Left ventricle myocardium inferior (tissue), 1 donor: ENCODE measurements at places on chromosomes 1 and 21. TPM values are rescaled to one million over a fixed set of nuclear protein-coding genes. Genes with fewer than 3 reads are reported as not detected.
A peak's percentile ranks its signal among the peaks of the same experiment; 100 is the strongest.

Gene DPM3
- 54.5 TPM for total RNA-seq

Gene SLC6A17
- total RNA-seq: not detected

DNA sequence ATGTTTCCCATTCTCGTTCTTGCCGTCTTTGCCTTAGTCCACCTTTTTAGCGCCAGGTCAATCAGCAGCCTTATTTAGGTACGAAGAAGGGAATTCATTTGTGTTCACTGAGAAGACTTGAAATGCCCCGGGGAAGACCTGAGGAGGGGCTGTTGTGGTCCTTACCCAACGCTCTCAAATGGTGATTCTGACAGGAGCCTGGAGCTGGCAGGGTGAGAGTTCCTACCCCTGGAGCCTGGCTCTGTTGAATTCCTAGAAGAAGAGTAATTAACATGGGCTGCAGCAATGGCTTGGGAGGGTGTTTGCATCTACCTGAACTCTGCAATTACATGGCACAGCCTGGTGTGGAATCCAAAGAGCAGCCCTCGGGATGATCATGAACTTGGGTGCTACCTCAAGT lies 76.9 kb upstream of the DSCAM start:
- H3K4me3 ChIP-seq: no peak overlapping the region
- H3K27me3 ChIP-seq: no peaks in the 10 kb centered on the region
- no peaks in the 10 kb centered on the region for H3K4me1 ChIP-seq
- no peaks in the 10 kb centered on the region for H3K36me3 ChIP-seq
- DNase-seq: no peak
- H3K27ac ChIP-seq: no peak overlapping the region

- H3K36me3 ChIP-seq: no peaks in the 10 kb centered on the region
- peak overlapping the region; percentile 17 for H3K27ac ChIP-seq
- no peak for DNase-seq
- no peak overlapping the region for H3K4me3 ChIP-seq
Measured at GRCh38 chr1:154611150-154611862, 3.3 kb upstream of the ADAR start.

DNA sequence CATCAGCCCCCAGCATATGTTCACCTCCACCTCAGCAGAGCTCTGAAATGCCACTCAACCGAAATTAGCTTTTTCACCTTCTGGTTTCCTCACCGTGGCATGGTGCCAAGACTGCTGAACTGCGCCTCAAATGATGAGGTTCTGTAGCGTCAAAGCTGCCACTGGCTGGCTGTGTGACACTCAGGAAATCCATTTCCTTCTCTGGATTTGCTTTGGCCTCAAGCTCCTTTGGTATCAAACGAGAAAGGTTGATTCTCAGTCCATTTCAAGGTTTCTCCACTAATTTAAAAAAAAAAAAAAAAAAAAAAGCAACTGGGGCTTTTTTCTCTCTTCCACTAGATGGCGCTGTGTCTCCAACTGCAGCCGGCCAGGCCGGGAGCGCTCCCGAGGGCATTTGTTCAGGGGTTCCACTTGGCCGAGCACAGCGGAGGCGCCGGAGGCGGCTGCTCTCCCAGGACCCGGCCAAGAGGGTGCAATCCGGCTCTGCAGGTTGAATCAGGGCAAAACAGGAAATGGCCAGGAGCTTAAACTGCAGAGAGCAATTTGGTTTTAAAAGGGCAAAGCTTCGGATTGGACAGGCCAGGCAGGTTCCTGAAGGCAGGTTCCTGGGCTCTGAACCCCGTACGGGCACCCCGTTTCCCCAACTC lies 26.5 kb upstream of the PLA2G2C start:
- peak; percentile 48 for DNase-seq
- H3K4me3 ChIP-seq: peak overlapping the region; percentile 33
- peaks cover 75% of the 10 kb centered on the region for H3K27me3 ChIP-seq
- no peaks in the 10 kb centered on the region for H3K36me3 ChIP-seq
- H3K27ac ChIP-seq: no peak overlapping the region
- peaks cover 11% of the 10 kb centered on the region for H3K4me1 ChIP-seq

- H3K27me3 ChIP-seq: no peaks in the 10 kb centered on the region
- peaks cover 42% of the 10 kb centered on the region for H3K36me3 ChIP-seq
Measured at GRCh38 chr21:45175326-45176095, 101.1 kb downstream of the ADARB1 start.

Gene RCAN3
- total RNA-seq: 4.9 TPM

DNA sequence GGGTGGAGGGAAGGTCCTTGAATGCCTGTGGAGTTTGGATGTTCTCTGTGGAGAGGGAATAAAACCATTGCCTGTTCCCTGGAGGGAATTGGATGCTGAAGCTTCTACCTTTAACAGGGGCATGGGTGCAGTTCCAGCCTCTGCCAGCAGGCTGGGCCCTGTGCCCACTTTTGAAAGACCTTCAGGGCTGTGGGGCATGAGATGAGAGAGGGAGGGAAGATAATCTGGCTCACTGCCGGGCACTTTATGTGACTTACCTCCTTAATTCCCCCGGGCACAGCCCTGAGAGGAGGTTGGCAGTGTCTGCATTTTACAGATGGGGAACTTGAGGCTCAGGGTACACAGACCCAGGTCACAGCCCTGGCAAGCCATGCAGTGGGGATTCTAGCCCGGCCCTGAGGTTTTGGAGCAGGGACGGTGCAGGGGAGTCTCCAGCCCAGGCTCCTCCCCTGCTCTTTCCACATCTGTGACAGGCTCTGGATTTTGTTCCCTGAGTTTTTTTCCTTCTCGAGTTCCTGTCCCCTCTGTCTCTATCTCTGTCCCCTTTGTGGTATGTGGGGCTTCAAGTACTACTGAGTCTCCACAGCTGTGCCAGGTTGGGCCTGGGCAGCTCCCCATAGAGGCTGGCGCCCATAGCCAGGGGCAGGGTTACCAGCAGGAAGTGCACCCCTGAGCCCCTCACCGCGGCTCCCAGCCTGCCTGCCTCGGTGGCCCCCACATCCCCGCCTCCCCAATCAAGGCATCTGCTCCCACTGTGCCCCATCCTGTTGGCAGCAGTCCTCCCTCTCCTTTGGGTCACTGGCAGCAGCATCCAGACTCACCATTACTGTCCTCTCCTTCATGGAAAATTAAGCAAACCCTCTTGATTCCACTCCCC lies 14.0 kb upstream of the THEMIS2 start:
- H3K4me1 ChIP-seq: peaks cover 15% of the 10 kb centered on the region
- H3K27ac ChIP-seq: no peak overlapping the region
- peak; percentile 82 for DNase-seq
- H3K27me3 ChIP-seq: no peaks in the 10 kb centered on the region
- H3K4me3 ChIP-seq: no peak overlapping the region
- no peaks in the 10 kb centered on the region for H3K36me3 ChIP-seq

GRCh38 chr1:209414803-209415329 lies 168.6 kb upstream of the CAMK1G start:
- H3K27ac ChIP-seq: no peak overlapping the region
- H3K36me3 ChIP-seq: no peaks in the 10 kb centered on the region
- H3K4me1 ChIP-seq: peaks cover 16% of the 10 kb centered on the region
- H3K27me3 ChIP-seq: peaks cover 30% of the 10 kb centered on the region

- DNase-seq: no peak
- H3K36me3 ChIP-seq: no peaks in the 10 kb centered on the region
- H3K4me1 ChIP-seq: peaks cover 18% of the 10 kb centered on the region
- no peak overlapping the region for H3K27ac ChIP-seq
- no peaks in the 10 kb centered on the region for H3K27me3 ChIP-seq
- no peak overlapping the region for H3K4me3 ChIP-seq
Measured at GRCh38 chr1:45365051-45365450, 24.8 kb upstream of the MUTYH start.

Gene KRTAP26-1
- not detected for total RNA-seq

GRCh38 chr1:113390871-113391648 lies 745 bp downstream of the MAGI3 start:
- H3K4me3 ChIP-seq: peak overlapping the region; percentile 86
- no peaks in the 10 kb centered on the region for H3K27me3 ChIP-seq
- peak; percentile 48 for DNase-seq
- H3K4me1 ChIP-seq: peaks cover 51% of the 10 kb centered on the region
- peak overlapping the region; percentile 91 for H3K27ac ChIP-seq

Gene BSND
- not detected for total RNA-seq

DNA sequence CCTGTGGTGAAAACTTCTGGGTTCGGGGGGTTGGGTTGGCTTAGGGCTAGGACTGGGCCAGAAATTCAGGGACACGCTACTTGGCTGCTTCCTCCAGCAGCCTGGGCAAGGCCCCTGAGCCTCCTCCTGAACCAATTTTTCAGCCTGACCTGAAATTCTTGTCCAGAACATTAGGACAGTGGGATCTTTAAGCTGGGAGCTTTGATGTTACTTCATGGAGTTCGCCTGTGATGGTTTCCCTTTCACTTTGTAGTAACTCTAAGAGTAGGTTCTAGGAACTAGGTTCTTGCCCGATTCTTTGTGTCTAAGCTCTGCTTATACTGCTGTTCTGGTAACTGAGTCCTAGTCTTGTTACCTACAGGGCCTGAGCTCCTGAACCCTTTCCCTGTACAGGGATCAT lies 75.3 kb downstream of the S1PR1 start:
- peaks cover 11% of the 10 kb centered on the region for H3K4me1 ChIP-seq
- DNase-seq: no peak
- no peak overlapping the region for H3K27ac ChIP-seq

Gene AKNAD1
- total RNA-seq: not detected

DNA sequence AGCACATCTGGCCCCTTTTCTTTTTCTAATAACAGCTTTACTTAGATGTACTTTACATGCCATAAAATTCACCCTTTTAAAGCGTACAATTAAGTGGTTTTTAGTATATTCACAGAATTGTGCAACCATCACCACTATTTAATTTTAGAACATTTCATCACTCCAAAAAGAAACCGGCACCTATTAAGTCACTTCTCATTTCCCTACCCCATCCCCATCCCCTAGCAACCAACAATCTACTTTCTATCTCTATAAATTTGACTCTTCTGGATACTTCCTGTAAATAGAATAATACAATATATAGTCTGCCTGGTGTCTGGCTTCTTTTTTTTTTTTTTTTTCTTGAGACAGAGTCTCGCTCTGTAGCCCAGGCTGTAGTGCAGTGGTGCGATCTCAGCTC lies 59.5 kb upstream of the ENAH start:
- no peak overlapping the region for H3K27ac ChIP-seq
- no peaks in the 10 kb centered on the region for H3K4me1 ChIP-seq
- no peak overlapping the region for H3K4me3 ChIP-seq
- no peaks in the 10 kb centered on the region for H3K27me3 ChIP-seq
- no peak for DNase-seq

Gene DMRTA2
- not detected for total RNA-seq

- H3K4me3 ChIP-seq: peak overlapping the region; percentile 3
- peak overlapping the region; percentile 95 for H3K27ac ChIP-seq
- H3K36me3 ChIP-seq: peaks cover 82% of the 10 kb centered on the region
- peaks cover 100% of the 10 kb centered on the region for H3K4me1 ChIP-seq
Measured at GRCh38 chr1:99673315-99673714, 27.4 kb downstream of the PALMD start.

Gene FALEC
- total RNA-seq: 0.44 TPM

Gene SH2D1B
- total RNA-seq: 0.11 TPM

Gene LIN28A
- total RNA-seq: not detected

DNA sequence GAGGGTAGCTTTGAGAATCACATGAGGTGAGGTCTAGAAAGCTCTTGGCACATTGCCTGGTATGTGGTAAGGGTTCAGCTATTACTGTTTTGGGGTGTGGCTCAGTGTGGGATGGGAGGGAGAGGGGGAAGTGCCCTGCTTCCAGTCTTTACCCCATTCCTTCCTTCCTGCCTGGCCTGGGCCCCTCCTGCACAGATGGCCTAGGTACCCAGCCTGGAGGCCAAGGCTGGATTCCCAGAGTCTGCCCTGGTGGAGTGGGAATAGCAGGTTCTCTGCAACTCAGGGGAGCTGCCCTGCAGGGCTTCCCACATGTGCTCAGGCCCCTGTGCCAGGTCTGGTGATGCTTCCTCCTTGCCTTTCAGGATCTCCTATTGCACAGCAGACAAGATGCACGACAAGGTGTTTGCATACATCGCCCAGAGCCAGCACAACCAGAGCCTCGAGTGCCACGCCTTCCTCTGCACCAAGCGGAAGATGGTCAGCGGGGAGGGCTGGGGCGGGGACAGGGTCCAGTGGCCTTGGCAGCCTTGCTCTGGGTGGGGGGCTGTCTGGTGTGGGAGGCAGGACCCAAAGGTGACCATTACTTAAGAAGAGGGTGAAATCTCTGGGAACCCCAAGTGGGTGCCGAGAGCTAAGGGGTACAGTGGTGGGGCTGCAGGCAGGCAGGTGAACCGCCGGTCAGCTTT lies 13.5 kb downstream of the LDLRAP1 start:
- H3K27ac ChIP-seq: no peak overlapping the region
- H3K4me3 ChIP-seq: no peak overlapping the region
- DNase-seq: no peak

Gene CHODL
- total RNA-seq: 0.25 TPM

GRCh38 chr1:65538664-65539063 lies 118.2 kb downstream of the LEPR start:
- no peak overlapping the region for H3K4me3 ChIP-seq
- H3K27me3 ChIP-seq: no peaks in the 10 kb centered on the region
- no peak for DNase-seq
- peaks cover 13% of the 10 kb centered on the region for H3K4me1 ChIP-seq
- H3K36me3 ChIP-seq: no peaks in the 10 kb centered on the region

GRCh38 chr1:207028884-207029650 lies 3.5 kb downstream of the C1orf116 start:
- H3K27ac ChIP-seq: no peak overlapping the region
- no peak for DNase-seq
- H3K4me1 ChIP-seq: peaks cover 56% of the 10 kb centered on the region
- peaks cover 5% of the 10 kb centered on the region for H3K27me3 ChIP-seq

Gene SLAMF1
- not detected for total RNA-seq

Gene SLFNL1
- total RNA-seq: 0.16 TPM

DNA sequence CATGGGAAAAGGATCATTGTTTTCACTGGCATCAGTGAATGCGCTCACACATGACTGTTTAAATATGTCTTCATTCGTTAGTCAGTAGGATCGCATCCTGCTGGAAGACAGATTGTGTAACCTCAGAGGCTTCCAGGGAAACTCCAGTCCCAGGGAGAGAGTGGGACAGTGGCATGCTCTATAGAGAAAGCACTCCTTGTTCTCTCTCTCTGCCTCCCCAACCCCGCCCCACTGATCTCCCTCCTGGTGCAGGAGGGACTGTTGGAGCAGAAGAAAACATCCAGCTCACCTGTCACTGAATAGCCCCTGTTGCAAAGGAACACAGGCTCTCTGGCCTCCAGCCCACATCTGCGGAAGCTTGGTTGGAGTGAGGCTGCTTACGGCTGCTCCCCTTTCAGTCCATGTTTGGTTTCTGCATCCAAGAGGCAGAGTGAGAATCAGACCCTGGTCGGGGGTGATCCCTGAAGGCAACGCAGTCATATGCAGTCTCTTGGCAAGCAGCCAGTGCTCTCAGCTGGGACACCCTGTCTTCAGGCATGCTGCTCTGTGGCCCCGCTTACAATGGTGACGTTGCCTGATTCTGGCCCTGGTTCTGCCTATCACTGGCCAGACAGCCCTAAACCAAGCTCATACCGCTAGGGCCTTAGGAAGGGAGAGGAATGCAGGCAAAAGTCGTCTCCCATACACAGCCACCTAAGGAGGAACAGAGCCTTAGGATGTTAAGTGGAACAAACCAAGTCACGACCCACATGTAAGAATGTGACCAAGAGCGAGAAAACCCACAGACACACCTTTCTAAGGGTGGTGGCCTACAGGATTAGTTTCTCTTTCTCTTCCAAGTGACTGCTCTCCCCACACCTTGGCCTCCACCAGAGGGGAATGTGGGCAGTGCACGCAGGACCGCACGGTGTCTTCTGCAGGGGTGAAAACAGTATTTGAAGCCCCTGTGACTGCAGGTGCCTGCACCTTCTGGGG lies 39.7 kb downstream of the BACE2 start:
- H3K4me1 ChIP-seq: peaks cover 17% of the 10 kb centered on the region
- H3K27ac ChIP-seq: peak overlapping the region; percentile 75
- peak overlapping the region; percentile 50 for H3K4me3 ChIP-seq
- no peaks in the 10 kb centered on the region for H3K27me3 ChIP-seq
- peaks cover 6% of the 10 kb centered on the region for H3K36me3 ChIP-seq

Gene OR2T35
- not detected for total RNA-seq

Gene CD1B
- not detected for total RNA-seq
